WERI-Rb-1 (cell line): ENCODE measurements at places on chromosomes 1 and 21.
A peak's percentile ranks its signal among the peaks of the same experiment; 100 is the strongest.

DNA sequence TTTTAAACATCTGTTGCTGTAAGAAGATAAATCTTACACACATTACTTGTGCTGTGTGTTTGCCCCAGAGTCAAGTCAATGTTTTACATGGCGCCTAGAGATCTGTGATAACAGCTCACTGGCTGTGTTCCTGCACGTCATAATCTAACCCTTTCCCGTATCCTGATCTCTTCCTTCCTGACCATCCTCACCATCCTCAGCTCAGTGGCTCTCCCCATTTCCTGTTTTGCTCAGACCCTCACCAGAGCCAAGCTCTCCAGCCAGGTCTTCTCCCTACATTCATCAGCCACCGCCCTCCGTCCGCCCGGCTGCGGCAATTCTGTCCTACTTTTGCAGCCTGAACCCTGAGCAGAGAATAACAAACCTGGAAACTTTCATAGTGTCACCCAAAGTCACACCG, 824.7 kb downstream of the USP25 start:
- DNase-seq, result no peak

DNA sequence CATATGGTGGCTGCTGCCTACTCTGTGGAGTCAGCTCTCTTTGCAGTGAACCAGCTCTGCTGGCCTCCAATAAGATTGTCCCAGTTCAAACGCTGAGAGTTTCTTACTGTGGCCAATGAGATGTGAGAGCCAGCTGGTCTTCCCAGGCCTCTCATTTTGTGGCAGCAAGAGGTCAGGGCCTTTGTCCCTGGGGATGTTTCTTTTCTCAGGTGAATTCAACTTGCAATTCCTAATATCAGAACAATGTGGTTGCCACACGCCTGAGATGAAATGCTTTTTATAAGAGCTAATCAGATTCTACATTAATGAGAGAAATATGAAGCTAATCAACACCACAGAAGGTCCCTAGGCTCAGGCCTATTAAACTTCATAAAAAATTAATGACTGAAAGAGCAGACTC, 660.1 kb upstream of the CAMK1G start:
- no peak for DNase-seq

GRCh38 chr1:88697503-88697902, 13.4 kb downstream of the PKN2 start:
- DNase-seq, result no peak

DNA sequence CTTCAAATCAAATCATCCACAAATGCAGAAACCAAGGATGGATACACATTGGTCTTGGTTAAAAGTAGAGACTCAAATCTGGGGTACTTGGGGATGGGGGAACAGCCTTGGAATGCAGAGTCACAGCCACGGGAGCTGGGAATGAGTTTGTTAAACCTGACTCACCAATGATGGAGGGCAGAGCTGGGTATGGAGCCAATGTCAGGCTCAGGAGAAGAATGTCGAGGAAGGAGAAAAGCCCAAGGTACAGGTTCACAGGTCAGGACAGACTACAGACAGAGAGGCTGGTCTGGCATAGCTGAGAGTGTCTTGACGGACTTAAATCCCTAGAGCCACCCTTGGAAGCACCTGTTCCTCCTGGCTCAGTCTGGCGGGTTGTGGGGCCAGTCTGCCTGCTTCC, 237.6 kb downstream of the NTNG1 start:
- no peak for DNase-seq

DNA sequence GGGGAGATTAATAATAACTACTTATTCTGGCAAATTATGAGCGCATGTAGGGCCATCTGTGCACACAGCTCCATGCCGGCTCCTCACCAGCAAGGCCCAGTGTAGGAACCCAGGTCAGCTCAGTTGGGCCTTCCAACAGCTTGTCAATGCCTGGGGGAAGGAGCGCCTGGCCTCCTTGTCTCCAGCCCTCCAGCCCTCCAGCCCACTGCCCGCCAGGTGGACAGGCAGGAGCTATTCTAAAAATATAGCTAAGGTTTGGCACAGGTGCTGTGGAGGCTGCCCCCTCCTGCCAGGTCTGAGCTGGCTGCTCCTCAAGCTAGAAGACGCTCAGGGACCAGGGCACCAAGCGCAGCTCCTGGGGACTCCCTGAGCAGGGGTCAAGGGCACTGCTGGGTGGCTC, 85.7 kb downstream of the GRIK3 start:
- no peak for DNase-seq

DNA sequence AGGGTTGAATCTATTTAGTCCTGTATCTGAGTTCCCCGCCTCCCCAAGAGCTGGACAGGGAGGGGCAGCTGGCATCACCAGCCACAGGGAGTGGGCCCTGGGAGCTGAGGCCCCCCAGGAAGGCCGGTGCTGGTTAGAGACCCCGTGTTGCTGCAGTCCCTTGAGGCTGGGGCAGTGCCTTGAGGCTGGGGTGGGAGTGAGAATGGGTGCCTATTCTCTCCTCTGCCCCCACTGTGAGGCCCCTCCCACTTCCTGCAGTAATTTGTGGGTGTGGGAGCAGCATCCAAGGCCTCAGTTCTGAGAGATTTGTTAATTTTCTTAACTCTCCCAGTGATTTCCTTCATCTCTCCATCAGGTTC, 2.5 kb upstream of the TRAPPC3 start:
- no peak for DNase-seq

GRCh38 chr1:220076861-220077762, 12.5 kb downstream of the BPNT1 start:
- DNase-seq, result no peak

DNA sequence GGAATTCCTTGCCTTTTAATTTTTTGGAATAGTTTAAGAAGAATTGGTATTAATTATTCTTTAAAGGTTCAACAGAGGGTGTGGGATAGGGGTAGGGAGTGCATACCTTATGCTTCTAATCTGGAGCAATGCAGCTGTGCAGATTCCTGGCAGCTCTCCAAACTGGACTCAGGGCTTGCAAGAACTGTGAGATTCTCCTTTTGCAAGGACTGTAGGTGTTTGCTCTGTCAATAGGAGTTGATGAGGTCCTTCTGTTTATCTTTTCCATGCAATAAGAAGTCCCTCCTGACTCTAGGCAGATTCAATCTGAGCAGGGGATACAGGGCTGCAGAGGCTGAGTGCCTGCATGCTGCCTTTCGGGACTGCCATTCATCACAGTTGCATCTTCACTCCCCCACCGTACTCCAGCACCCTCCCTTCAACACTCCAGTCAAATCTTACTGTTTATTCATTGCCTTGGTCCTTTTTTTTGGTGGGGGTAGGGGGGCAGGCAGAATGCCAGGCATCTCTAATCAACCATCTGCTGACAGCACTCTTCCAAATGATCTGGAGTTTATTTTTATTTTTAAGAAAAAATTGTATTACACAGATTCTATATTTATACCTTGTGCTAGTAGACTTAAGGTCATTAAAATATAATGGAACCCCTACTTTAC, 122.3 kb downstream of the DISC1 start:
- DNase-seq, result no peak

GRCh38 chr1:108012553-108012952, 47.6 kb upstream of the VAV3 start:
- no peak for DNase-seq

DNA sequence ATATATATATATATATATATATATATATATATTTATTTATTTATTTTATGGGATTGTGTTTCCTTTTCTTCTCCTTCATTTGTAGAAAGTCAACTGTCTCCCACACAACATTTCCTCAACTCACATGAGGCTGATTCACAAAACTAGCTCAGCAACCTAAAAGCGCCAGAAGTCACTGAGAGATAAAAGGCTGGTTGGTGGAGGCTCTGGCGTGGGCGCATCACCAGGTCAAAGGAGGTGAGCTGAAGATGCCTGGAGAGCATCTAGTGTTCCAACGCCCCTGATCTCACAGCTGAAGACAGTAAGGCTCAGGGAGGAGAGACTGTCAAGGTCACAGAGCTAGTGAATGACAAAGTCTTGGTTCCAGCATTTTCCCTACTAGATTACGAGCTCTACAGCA, 78.0 kb downstream of the HLCS start:
- DNase-seq, result no peak

DNA sequence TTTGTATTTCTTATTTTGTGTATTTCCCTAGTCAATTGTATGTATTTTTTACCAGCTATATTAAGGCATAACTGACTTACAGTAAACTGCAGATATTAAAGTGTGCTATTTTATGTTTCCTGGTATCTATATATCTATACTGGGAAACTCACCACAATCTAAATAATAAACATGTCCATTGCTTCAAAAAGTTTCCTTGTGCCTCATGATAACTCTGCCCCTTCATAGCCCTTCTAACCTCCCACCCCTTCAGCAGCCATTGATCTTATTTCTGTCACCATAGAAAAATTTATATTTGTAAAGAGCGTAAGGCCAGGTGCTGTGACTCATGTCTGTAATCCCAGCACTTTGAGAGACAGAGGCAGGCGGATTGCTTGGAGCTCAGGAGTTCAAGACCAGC, 9.3 kb upstream of the RRP15 start:
- DNase-seq, result no peak

DNA sequence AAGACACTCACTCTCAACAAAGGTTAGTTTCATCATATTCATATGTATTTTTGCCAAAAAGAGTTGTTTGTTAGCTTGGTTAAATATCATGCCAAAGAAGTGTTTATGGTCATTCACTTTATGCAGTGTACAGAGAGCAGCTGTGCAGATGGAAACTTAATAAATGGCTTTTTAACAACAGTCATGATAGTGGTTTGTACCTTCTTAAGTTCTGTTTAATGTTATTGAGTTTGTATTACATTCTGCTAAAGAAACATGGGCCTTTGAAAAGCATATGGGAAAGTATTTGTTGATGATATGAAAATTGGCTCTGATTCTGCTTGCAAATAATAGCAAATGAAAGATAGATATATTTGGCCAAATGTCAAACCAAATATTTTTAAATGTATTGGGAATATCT, 607.3 kb downstream of the NCAM2 start:
- no peak for DNase-seq

DNA sequence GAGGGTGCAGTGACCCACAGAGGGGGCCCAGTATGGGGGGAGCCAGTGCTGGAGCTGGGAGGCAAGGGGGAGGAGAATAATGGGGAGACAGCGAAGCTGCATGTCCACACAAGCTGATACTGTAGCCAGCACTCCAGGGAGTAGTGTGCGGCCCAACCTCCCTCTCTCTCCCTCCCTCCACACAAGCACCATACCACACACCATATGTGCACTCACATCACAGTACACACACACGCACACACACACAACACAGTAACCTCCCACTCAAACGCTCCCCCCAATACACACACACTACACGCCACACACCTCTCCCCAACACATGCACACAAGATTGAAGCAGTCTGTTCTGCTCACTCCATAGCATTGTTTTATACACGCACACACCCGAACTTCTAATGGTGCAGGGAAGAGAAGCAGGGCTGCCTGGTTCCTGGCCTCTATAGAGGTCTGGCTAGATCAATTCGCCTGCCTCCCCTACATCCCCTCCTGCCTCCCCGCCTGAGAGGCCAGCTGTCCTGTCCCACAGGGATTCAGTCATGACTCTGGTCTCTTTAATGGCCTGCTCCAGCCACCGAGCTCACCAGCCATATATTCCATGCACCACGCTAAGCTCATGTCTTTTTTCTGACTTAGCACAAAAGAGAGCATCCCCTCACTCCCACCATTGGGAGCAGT, 3.8 kb downstream of the NCDN start:
- no peak for DNase-seq

GRCh38 chr1:229704157-229704556, 78.1 kb downstream of the URB2 start:
- no peak for DNase-seq

GRCh38 chr1:86365896-86366295, 30.2 kb downstream of the ODF2L start:
- no peak for DNase-seq

DNA sequence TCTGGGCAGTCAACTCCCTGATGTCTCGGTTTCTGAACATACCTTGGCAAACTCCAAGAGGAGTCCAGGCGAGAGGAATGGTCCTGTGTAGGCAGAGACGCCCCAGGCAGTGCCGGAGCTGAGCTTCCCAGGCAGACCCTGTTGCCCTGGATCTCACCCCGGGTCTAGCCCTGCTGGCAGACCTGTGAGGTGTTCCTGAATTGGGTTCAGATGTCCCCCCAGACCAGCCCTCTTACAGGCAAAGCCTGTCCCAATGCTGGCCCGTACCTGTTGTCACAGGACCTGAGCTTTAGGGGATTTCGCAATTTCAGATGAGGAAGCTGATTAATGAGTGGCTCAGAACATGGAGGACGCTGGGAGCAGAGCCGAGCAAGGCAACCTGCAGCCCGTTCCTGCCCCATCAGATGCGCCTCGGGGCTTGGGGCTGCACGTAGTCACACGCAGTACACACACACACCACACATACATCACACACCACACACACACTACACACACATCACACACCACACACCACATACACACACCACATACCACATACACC, 38.5 kb upstream of the PDE9A start:
- peak; percentile 58 for DNase-seq

- no peak for DNase-seq
Measured at GRCh38 chr1:55005351-55006140, 6.8 kb downstream of the BSND start.

DNA sequence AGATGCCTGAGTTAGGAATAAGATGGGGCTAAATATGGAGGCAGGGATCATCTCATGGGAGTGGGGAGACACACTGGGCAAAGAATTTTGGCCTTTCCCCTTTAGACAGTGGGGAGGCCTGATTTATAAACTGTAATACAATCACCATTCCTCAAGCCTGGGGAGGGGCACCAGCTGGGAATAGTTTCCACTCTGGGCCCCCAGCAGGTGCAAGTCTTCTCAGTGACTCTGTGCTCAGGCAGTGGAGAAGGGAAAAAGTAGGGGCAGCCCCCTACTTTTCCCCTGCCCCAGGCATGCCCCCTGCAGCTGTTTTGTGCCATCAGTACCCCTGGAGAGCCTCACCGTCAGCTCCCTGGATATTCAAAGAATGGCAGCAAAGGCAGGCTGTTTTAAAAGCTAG, 19.1 kb downstream of the COA7 start:
- no peak for DNase-seq

GRCh38 chr1:197130677-197131304, 15.7 kb downstream of the ASPM start:
- DNase-seq, result no peak

DNA sequence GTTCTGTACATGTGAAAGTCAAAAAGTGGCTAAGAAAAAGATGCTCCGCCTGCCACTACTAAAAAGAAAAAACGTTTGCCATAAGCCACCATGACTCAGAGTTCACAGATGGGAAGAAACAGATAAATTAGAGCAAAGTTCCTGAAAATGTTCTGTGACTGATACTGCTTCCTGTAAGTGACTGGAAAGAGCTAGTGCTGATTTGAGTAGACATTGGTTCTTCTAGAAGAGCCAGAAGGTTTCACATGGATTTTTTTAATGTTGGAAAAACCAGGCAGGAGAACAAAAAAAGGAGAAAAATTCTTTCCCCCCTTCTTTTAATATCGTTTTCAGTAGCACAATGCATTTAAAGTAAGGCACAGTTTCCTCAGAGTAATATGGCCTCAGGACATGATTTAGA, 221.4 kb downstream of the HLX start:
- DNase-seq, result no peak

- DNase-seq, result no peak
Measured at GRCh38 chr1:160471253-160471652, 51.8 kb downstream of the SLAMF6 start.
